Stimulated activated CD4-positive, alpha-beta T cell treated with anti-CD3 and anti-CD28 coated beads, Interleukin-15, amount 100 ng/mL, for 1 hour (primary cell): ENCODE measurements at places on chromosomes 16 and 17.
A peak's percentile ranks its signal among the peaks of the same experiment; 100 is the strongest.

GRCh38 chr16:85428168-85428898, 184.8 kb upstream of the GSE1 start:
- peak; percentile 27 for DNase-seq

- DNase-seq: no peak
These were observed 56.3 kb downstream of the XYLT1 start for GRCh38 chr16:17414421-17414820.

DNA sequence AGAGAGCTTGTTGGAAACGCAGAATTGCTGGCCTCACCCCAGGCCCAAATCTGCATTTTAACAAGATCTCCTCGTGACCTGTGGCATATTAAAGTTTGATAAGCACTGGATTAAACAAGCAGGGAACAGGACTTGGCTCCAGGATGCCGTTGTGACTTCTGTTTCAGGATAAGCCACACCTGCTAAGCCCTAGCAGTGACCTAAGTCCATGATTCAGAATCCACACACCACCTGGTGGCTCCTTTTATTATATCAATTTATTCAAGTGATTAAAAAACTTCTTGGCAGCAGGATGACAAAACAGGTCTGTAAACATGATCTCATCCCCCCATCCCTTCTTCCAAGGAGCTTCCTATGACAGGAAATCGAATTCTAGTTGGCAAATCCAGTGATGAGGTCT, 9.1 kb downstream of the NAGPA start:
- no peak for DNase-seq

GRCh38 chr17:79008666-79009387, 737 bp downstream of the CANT1 start:
- no peak for DNase-seq

GRCh38 chr17:74274060-74274708, at the start of gene DNAI2:
DNAI2 (plus strand) TSS chr17:74274234; CDS start chr17:74281818, 7,584 bp downstream.
- DNase-seq: no peak

DNA sequence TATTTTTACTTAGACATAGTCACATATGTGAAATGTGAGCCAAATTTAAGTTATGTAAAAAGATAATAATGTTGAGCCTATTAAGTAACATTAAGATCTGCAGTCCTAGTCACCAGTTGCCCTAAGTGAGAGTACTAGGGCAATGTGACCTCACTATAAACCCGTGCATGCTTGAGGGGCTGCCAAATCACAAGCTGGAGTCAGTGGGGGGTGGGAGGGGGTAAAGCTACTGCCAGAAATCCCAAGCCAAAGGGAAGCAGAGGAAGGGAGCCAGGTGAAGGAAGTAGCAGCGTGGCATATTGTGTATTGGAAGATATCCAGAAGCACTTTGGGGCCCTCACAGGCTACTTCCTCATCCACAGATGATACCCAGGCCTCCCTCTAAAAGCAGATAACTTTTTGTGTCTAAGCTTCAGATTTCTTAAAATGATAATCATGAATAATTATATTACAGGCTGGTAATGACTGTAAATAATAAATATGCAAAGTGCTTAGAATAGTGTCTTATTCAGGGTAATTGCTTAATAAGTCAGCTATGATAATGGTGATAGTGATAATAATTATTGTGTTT, 134.1 kb downstream of the CA10 start:
- DNase-seq: no peak

DNA sequence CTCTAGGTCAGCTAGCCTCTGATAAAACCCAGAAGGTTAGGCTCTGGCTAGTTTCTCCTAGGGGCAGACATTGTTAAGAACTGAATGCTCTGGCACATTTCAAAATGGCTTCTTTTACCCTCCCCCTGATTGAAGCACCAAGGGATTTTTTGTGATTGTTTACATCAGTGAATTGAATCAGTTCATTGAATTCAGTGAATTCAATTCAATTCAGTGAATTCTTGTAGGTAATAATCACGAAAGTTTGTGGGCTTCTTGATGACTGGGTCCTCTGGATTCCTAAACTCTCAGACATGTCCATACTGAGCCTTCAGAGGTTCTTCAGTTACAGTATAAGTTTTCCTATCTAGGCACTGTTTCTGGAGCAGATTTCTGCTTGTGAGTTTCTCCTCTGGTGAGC, 135.2 kb upstream of the ELAC2 start:
- DNase-seq: no peak

- no peak for DNase-seq
These were observed 281.0 kb downstream of the CBLN1 start for GRCh38 chr16:49000594-49000993.

- no peak for DNase-seq
These were observed 507.2 kb upstream of the EEF2KMT start for GRCh38 chr16:5604770-5605169.
